ENCODE measurements at places on chromosomes 12 and 14. TPM values are rescaled to one million over a fixed set of nuclear protein-coding genes. Genes with fewer than 3 reads are reported as not detected.

Gene SERPINA3
- 3.5 TPM for total RNA-seq

Gene SPTB
- 2.8 TPM for total RNA-seq

DNA sequence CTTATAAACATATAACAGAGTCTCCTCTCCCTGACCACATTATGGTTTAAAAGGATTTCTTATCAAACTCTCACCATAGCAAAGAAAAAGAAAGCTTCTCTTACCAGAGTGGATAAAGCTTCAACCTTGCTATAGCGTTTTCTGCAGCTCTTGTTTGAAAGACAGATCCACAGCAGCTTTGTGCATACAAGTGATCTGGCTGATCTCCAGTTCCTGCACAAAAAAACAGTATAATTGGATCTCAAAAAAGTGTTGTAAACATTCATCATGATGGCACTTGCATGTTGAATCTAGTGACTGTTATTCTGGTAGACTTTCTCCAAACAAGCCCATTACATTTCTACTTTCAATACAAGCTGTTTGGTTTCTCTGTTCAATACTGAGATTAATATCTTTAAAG is 178.9 kb upstream of the MGAT4C start:
- no peak for DNase-seq

DNA sequence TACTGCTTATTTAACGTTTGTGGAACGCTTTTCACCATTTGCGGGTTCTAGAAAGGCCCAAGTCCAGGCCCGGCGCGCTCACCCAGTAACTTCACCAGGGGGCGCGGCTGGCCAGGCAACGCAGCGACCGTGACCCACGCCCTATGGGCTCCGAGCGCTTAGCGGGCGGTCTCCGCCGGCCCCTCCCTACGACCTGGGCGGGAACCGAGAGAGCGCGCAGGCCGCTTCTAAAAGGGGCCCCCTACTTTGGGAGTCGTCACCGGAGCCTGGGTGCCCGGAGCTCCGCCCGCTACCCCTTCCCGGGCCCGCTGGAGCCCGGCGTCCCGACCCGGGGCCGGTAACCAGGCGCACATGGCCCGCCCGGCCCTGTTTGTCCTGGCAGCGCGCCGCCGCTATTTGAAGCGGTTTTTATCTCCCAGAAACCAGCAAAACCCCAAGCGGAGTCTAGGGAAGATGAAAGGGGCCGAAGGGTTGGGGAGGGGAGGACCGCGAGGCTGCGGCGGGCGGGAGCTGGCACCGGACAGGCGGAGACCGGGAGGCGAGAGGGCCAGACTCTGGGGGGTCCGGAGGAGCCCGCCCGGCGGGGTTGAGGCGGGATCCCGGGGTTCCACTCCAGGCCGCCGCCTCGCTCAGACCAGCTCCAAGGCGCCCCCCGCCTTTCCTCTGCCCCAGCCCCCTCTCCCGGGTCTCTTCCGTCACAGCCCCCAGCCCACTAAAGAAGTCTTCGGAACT is 3.5 kb upstream of the AAAS start:
- peak; percentile 85 for DNase-seq

DNA sequence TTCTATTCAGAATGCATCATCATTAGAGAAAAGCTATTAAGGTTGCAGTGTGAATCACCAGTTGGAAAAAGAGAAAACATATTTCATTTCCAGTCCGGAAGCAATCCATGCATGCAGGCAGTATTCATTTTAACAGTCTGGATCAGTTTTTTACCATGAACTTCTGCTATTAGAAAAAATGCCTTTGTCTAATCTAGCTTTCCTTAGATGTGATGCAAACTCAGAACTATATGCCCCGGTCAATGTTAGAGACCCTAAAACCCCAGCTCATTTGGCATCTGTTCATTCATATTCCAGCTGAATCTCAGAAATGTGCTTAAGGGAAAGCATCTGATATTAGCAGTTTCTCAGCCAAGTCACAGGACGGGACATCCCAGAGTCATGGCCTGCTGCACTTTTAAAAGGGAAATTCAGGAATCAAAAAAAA is 8.5 kb downstream of the IRAK3 start:
- no peak for DNase-seq

GRCh38 chr12:72872996-72873395 is 600.8 kb downstream of the TRHDE start:
- peak; percentile 22 for DNase-seq

DNA sequence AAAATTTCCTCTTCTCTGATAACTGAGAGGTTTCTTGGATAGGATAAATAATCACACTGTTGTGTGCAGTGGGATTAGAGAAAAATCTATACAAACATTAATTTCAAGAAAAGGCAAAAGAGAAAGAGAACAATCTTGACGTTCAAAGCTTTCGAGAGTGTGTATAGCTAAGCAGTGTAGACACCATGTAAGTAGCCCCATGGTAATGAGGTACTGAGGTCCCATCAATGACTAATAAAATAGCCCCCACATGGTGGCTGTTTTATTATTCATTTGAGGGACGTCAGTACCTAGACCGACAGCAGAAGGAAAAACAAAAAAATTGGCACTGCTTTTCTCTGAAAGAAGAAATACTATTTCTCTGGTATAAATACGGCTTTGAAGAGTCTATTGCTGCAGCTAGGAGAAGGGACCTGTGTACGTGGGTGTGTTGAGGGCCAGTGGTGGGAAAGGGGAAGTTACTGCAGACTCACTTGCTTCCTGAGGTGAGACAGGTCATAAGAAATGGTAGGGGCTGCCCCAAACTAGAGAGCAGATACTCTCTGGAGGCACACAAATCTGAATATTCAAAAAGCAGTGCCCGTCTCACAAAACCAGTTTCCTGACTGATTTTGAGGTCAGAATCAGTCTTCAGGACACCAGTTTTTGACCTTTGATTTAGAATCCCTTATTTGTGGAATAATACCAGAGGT is 339.8 kb downstream of the EMP1 start:
- DNase-seq = no peak

- DNase-seq = no peak
Observed at GRCh38 chr12:92414170-92415070, 268.8 kb upstream of the BTG1 start.

GRCh38 chr12:30926243-30927221 is at the start of gene TSPAN11:
TSPAN11 (plus strand) TSS chr12:30926748; CDS start chr12:30953992, 27,244 bp downstream.
- peak; percentile 79 for DNase-seq
